ENCODE measurements at places on chromosomes 1 and 21.

DNA sequence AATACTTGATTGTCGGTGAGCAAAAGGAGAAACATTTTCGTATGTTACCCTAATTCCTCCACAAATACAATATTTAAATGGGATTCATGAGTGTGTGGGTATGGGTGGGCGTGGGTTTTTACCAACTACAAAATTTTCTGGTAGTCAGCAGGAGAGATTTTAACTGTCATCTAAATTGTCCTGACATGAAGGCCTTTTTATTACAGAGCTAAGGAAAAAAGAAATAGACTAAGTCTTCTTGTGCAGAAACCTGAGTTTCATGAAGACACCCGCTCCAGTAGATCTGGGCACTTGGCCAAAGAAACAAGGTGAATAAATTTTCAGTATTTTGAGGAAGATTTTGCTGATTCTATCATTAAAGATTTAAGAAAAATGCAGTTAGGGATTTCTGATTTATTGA is 752 bp downstream of the RGS18 start:
- DNase-seq, result no peak

- DNase-seq, result peak; percentile 56
Measured at GRCh38 chr1:9816199-9816598, 7.6 kb downstream of the CLSTN1 start.

DNA sequence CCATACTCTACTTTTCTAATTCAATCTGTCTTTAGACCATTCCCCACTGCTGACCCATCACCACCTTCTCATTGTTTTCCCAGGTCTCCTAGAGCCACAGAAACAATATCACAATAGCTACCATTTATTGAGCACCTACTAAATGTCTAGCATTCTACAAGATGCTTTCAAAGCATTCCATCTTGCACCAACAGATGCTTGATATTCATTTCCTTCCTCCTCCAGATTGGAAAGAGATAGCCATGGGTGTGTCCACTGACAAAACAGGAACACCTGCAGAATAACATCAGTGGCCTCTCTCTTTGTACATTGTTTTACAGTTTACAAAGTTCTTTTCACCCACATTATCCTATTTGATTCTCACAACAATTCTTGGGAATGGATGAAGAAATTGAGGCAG is 2.2 kb downstream of the RAB3B start:
- DNase-seq, result no peak

DNA sequence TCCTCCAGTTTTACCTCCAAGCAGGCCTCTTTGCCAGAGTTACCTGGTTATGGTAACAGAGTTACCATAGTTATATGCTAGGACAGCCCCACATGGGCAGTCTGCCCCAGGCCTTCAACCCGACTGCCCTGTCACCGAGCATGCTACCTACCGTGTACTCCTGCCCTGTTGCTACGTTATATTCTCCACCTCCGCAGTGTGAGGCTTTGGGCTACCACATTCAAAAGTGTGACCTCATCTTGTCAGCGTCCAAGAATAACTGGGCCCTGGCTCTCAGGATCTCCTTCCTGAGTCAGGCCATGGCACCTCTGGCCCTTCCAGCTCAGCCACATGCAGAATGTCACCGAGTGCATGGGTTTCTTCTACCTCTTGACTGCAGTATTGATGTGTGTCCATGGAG is 8.9 kb downstream of the MAPKAPK2 start:
- DNase-seq, result no peak

DNA sequence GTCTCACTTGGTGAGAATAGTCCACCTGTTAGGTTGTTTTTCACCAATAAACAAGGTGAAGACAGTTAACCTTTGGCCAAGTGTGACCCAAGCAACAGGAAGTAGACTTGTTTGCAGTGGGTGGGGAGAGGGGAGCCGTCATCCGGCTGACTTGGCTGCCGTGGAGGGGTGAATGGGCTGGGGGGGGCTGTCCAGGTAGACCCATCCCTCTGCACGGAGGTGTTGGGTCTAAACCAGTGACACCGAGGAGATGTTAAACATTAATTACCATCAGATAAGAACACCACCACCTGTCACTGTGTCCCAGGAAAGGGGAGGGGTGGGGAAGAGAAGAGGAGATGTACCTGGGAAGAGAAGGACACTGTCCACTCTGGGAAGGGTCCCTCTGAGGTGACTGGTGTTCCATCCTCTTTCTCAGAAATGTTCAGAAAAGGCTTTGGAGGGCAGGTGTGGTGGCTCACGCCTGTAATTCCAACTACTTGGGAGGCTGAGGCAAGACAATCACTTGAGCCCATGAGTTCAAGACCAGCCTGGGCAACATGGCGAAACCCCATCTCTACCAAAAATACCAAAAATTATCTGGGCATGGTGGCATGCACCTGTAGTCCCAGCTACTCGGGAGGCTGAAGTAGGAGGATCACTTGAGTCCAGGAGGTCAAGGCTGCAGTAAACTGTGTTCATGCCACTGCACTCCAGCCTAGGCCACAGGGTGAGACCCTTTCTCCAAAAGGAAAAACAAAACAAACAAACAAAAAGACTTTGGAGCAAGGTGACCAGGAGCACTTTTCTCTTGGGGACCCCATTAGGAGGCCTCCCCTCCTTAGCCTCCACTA is 6.7 kb upstream of the MYOM3 start:
- no peak for DNase-seq

- DNase-seq, result peak; percentile 96
Measured at GRCh38 chr1:8211883-8212579, 105.9 kb upstream of the SLC45A1 start.

DNA sequence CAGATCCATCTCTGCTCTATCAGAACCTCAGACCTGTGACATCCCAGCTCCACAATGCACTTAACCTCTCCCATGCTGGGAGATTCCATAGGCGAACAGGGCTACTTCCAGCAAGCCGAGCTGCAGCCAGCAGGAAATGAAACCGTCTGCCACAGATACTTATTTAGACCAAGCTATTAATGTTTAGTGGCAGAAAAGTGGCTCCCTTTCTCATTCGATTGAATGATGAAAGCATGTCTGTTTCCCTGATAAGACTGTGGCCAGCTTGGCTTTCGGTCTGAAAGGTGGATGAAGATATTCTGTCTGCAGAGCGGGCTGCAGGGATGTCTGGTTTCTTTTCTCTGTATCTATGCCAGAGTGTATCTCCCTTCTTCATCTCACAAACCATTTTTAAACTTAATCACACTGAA is 146.4 kb downstream of the GREM2 start:
- no peak for DNase-seq

- DNase-seq, result no peak
Measured at GRCh38 chr1:197859024-197859423, 43.4 kb upstream of the C1orf53 start.

- DNase-seq, result no peak
Measured at GRCh38 chr1:213876531-213876930, 111.2 kb upstream of the PROX1 start.

- no peak for DNase-seq
Measured at GRCh38 chr1:238772322-238772721, 614.0 kb upstream of the CHRM3 start.

- DNase-seq, result no peak
Measured at GRCh38 chr1:60697204-60697994, 385.0 kb upstream of the NFIA start.

GRCh38 chr1:145927916-145928643 is 796 bp upstream of the RBM8A start:
- no peak for DNase-seq

DNA sequence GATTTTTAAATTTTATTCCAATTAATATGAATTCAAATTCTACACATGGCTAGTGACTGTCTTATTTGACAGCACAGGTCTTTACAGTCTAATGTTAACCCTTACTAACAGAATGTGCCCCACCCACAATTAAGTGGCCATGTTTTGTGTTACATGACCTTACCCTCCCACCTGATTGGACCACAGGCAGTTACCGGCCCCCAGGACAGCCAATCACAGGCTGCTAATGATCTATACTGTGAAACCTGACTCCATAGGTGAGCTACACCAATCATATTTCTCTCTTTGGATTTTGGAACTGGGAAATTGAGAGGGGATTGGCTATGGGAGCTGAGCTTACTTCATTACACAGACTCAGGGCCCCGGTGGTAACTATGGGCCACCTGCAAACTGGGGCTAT is 27.5 kb downstream of the ZP4 start:
- no peak for DNase-seq

DNA sequence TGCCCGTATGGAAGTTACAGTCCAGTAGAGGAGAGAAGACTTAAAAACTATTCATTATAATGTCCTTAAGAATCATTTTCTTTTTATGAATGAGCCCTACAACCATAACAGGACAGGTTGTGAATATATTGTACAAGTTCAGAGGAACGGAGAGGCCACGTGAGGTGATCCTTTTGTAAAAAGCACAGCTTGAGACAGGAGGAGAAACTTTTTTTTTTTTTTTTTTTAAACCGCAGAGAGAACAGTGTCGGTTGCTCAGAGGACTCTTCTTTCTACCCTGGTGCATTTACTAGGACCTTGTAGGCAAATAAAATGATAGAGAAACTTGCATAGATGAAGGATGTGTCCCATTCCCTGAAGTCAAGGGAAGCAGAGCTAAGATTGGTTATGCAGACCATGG is 32.1 kb downstream of the DYRK1A start:
- DNase-seq, result no peak

- no peak for DNase-seq
Measured at GRCh38 chr21:34928637-34929036, 120.5 kb downstream of the RUNX1 start.

DNA sequence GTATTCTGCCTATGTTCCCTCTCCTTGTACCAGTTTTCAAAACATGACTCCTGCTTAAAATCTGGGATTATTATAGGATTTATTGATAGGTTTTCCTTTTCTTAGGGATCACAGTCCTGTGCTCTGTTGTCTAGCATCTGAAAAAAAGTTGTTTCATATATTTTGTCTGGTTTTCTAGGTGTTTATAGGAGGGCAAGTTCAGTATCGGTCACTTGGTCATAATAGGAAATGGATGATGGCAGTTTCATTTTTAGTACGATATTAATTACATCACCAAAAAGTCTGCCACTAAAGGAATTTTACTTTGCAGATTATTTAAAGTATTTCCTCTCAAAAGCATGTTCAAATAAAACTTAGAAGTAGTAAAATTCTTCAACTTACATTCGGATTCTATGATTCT is 94.4 kb downstream of the RASAL2 start:
- DNase-seq, result no peak

DNA sequence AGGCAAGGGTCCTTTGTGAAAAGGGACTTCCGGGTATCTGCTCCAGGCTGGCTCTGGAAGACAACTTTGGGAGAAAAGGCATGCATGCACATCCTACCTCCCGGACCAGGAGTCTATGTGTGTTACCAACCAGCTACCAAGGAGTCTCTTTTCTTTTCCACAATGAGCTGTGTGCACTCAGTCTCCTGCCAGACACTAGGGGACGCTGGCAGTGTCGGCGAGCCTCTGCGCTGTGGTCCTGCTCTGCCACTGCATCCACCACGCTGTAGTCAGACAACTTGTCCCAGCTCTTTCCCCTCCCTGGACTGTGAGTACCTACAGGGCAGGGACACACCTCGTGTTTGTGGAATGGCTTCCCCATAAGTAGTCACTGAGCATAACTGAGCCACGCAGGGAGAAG is 5.1 kb upstream of the SSR2 start:
- DNase-seq, result no peak

DNA sequence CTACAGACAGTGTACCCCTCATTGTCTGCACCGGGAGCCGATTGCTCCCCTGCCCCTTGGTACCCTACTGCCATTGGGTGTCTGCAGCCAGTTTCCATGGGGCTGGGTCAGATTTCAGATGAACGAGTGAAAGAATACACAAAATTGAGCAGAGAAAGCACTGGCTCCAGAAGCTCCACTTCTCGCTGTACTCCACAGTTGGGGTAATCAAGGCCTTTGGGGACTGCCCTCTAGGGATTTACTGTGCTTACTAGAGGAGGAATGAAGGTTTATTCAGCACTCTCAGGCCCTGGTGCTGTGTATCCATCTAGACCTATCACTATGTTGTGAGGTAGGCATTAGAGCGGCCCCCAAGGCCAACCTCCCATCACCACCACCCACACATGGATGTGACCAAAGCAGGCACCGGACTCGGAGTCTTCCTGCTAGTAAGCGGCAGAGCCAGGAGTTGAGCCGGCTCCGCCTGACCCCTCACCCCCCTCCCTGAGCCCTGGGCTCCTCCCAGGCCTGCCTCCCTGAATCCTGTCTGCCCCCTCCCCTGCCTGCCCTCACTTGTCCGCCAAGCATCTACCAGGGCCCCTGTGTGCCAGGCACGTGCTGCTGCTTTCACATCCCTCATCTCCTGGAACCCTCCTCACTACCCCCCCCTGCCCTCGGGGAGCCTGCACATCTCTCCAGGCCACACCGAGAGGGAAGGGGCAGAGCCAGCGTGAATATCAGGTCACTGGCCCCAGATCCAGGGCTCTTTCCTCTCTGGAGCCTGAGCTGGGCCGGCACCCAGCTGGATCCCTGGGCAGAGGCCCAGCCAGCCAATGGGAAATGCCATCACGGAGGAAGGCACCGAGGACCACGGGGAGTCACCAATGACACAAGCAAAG is 23.3 kb downstream of the KCNN3 start:
- DNase-seq, result no peak

DNA sequence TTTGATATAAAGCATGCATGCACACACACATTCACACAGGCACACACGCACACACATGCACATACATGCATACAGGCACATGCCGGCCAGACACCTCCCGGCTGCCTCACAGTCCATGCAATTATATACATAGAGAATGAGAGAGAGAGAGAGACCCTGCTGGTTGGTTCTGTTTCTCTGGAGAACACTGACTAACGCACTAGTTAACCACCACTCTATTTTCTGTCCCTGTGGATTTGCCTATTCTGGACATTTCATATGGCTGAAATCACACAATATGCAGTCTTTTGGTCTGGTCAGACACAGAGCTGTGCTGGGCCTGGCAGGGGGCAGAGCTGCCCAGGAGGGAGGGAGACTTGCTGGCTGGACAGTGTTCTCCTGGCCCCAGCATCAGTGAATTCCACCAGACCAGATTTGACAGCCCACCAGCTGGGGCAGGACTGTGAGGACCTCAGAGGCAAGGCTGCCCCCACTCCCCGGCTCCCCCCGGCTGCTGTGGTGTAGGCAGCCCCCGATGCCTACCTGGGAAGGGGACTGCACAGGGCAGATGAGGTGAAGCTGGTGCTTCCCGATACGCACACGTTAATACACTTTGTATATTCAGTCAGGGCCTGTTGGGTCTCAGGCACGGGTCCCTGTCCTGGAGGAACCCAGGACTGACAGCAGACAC is 152.2 kb downstream of the NPHP4 start:
- DNase-seq, result no peak

- DNase-seq, result no peak
Measured at GRCh38 chr1:204325944-204326343, 33.8 kb downstream of the PLEKHA6 start.

GRCh38 chr1:179087665-179088064 is 5.8 kb downstream of the TOR3A start:
- no peak for DNase-seq

DNA sequence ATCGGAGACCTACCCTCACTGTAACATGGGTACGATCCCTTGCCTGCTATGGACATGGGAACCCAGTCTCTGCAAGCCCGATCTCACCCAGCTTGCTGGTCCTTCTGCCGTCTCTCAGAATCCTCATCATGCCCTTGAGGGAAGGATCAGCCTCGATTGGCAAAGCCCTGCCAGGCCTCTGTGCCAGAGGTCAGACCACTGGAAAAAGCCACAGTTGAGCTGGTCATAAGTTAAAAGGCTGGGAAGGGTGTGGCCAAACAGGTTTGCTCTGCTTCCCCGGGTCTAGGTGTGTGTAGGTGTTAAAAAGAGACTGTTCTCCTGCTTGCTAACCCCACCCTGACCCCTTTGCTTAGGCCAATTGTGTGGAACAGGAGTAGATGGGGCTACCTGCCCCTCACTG is 19.5 kb upstream of the PADI3 start:
- no peak for DNase-seq

All from fibroblast of the conjunctiva (primary cell).